ENCODE measurements at places on chromosomes 2 and 18.
A peak's percentile ranks its signal among the peaks of the same experiment; 100 is the strongest.

- no peak for DNase-seq
Observed at GRCh38 chr2:206936843-206937230, 2.5 kb upstream of the CPO start.

GRCh38 chr18:52222211-52222610 is 117.8 kb upstream of the DCC start:
- DNase-seq, result no peak

GRCh38 chr2:150856596-150857281 is 369.3 kb upstream of the RND3 start:
- no peak for DNase-seq

- DNase-seq, result no peak
Observed at GRCh38 chr2:98802344-98802743, 71.4 kb upstream of the MGAT4A start.

DNA sequence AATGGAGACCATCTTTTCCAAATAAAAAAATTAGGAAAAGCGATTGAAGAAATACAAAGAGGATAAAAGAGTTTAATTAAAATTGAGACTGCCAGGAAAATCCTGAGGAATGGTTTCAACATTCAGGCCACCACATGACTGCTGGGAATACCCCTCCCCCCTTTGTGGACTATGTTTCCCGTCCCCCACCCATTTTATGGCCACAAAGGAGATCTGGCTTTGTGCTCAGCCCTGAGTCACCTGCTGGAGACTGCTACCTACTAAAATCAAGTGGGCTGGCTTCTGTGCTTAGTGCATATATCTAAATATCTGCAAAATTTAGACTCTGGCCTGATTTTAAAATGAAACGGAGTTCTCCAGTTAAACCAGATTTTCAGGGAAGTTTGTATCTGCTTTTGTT is 10.1 kb downstream of the RND3 start:
- DNase-seq, result no peak

GRCh38 chr2:165558832-165559231 is 89.3 kb downstream of the CSRNP3 start:
- DNase-seq, result no peak

- DNase-seq, result no peak
Observed at GRCh38 chr2:209368914-209369313, 54.9 kb upstream of the MAP2 start.

GRCh38 chr2:74333896-74334586 is 9.2 kb downstream of the SLC4A5 start:
- DNase-seq, result no peak

GRCh38 chr18:36593001-36593400 is 235.8 kb downstream of the TPGS2 start:
- DNase-seq, result no peak

DNA sequence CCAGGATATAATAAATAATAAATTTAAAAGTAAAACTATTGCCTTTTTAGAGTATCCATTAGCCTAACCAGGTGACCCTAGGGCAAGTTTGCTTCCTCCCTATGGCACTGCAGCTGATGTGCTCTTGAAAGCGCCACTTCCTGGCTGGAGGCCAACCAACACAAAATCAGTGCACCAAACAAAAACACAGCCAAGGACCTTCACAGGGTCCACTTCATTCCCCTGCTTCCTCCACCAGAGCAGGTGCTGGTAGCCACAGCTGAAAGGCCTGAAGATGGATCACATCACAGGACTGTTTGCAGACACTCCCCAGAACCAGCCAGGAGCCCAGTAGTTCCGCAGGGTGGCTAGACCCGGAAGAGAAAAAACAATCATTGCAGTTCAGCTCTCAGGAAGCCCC is 108.8 kb downstream of the TWIST2 start:
- DNase-seq, result peak; percentile 29

GRCh38 chr2:26724784-26725520 is 32.4 kb downstream of the KCNK3 start:
- DNase-seq, result no peak

- no peak for DNase-seq
Observed at GRCh38 chr18:47077111-47077510, 41.7 kb upstream of the ELOA2 start.

DNA sequence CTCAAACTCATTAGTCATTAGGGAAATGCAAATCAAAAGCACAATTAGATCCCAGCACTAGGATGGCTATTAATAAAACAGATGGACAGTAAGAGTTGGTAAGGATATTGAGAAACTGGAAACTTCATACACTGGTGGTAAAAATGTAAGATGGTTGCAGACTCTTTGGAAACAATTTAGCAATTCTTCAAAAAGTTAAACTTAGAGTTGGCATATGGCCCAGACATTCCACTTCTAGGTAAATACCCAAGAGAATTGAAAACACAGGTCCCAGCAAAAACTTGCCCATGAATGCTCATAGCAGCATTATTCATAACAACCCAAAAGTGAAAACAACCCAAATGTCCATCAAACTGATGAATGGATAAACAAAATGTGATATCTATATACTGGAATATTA is 84.9 kb upstream of the ZFP36L2 start:
- no peak for DNase-seq

- DNase-seq, result no peak
Observed at GRCh38 chr2:177187631-177188312, 24.8 kb upstream of the HNRNPA3 start.

GRCh38 chr2:158567208-158567607 is 110.5 kb downstream of the PKP4 start:
- DNase-seq, result no peak

DNA sequence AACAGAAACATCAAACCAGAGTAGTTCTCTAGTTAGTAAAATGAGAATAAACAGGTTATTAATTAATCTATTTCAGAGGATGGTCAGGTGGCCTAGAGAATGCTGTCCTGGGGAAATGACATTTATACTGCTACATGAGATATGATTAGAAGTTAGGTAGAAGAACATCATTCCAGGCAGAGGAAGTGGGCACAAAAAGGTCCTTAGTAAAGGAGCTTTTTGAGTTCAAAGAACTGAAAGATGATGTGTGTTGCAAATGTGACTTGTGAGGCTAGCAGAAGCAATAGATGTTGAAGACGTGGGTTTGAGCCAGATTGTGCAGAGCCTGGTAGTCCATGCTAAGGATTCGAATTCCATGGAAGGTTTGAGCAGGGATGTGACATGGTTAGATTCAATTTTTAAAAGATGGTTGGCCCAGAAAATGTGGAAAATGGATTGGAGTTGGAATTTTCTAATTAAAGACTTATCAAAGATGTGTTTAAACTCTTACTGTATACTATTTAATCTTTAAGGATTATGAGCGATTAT is 34.2 kb downstream of the RAB10 start:
- DNase-seq, result no peak

DNA sequence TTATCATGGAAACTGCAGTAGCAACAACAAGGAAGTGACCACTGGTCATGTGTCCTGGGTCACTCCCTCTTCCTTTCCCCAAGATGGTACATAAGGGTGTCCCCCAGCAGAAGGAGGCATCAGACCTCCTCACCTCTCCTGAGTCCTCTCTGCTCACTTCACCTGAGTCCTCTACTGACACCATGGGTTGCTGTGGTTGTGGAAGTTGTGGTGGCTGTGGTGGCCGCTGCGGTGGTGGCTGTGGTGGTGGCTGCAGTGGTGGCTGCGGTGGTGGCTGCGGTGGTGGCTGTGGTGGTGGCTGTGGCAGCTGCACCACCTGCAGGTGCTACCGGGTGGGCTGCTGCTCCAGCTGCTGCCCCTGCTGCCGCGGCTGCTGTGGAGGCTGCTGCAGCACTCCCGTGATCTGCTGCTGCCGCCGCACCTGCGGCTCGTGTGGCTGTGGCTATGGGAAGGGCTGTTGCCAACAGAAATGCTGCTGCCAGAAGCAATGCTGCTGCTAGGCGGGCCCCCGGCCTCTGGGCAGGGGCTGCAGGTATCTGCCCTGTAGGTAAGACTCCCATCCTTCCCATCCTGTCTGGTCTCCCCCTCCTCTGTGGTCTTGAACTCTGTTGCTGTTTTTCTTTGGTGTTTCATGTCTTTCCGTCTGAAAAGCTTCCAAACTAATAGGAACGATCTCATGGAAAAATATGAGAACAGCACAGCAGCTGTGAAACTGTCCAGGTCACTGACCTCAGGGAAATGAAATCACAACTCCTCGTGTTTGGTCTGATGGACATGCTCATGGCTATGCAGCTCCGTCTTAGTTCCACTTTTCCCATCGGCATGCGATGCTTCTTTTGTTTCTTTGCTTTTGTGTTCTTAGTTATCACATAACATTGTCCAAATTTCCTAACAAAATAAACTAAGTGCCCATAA is at the start of gene SCYGR4:
TSS of gene SCYGR4 (plus strand) at position 183 of the 915 bp plus-strand sequence. CDS start at position 183, 0 bp downstream.
- DNase-seq, result no peak

DNA sequence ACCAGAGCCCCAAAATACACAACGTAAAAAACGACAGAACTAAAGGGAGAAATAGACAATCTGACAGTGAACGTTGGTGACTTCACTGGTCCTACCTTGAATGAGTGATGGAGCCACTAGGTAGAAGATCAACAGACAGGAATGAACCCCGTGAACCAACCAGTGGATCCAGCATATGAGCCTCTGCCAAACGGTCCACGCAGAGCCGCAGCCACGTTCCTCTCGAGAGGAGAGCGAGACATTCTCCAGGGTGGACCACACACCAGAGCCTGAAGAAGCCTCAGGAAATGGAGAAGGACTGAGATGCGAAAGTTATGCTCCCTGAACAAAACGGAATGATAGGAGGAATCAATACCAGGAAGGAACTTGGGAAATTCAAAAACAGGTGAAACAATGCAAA is 178.4 kb downstream of the RTP5 start:
- no peak for DNase-seq

GRCh38 chr2:232537499-232537898 is 2.0 kb upstream of the CHRNG start:
- DNase-seq, result no peak

GRCh38 chr2:68195096-68195495 is 37.4 kb downstream of the PNO1 start:
- DNase-seq, result no peak

- no peak for DNase-seq
Observed at GRCh38 chr2:11876889-11877288, 130.5 kb downstream of the LPIN1 start.

DNA sequence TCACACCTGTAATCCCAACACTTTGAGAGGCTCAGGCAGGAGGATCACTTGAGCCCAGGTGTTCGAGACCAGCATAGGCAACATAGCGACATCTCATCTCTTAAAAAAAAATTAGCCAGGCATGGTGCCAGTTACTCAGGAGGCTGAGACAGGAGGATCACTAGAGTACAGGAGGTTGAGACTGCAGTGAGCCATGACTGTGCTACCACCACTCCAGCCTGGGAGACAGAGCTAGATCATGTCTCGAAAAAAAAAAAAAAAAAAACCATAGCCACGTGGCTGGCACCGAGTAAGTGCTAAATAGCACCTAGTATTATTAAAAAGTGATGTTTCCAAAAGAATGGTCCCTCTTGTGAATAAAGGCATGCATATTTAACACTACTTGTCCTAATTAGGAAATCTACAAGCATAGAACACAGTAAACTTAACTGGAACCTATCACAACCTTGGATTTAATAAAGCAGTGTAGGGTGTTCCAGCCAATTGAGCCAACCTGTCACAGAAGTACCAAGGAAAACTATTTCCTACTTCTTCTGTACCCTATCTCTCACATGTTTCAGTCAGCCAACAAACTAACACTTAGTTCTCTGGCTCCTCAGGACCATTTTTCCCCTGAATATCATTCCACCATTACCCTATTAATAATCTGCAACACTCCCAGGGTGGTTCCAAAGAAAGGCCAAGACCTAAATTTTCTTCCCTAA is 8.8 kb downstream of the RAB1A start:
- DNase-seq, result no peak

DNA sequence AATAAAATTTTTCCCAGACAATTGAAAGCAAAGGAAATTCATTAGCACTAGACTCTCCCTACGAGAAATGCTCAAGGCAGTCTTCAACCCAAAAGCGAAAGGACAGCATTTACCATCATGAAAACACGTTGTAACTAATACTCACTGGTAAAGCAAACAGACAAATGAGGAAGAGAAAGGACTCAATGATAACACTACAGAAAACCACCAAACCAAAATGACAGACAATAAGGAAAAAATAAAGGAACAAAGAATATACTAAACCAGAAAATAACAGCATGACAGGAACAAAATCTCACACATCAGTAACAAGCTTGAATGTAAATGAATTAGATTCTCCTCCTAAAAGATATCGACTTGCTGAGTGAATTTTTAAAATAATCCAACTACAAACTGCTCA is 190.7 kb downstream of the NOL4 start:
- no peak for DNase-seq

DNA sequence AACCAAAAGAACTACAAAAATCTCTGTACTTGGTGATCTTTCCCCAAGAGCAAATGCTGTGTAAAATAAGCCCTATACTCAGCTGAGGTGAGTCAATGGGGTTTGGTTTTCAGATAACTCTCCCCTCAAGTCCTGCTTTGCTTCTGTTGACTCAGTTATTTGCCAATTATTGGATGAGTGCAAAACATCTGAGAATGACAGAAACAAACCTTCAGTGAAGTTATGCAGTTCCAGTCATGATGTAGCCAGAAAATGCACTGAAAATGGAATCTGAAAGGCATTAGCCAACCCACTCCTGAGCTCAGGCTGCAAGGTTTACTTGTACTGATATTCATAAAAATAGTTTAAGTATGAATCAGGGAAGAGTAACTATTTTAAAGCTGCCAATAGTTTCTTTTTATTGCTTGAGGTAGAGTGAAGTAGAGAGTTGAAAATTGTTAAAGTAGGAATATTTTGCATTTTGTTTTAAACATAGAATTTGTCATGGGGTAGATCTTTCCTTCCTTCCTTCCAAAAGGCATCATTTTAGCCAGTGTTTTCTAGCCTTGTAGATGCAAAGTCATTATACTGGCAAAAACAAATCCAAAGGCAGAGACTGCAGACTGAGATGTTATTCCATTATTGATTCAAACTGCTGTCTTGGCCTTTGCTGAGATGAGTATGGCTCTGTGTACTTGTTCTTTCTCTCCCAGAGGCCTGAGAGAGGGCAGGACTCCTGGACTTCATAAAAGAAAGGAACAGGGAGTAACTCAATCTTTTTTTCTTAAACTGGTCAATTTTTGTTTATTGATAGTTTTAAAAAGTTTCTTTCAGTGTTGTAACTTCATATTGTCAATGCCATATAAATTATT is 215.3 kb downstream of the RND3 start:
- DNase-seq, result no peak

GRCh38 chr2:169975221-169975620 is 148.0 kb downstream of the UBR3 start:
- DNase-seq, result no peak

- DNase-seq, result no peak
Observed at GRCh38 chr2:24592441-24593100, 101.5 kb downstream of the NCOA1 start.

GRCh38 chr18:65942854-65943253 is 192.0 kb downstream of the CDH7 start:
- DNase-seq, result no peak

- DNase-seq, result no peak
Observed at GRCh38 chr2:8306530-8307351, 375.1 kb upstream of the ID2 start.

GRCh38 chr2:174952607-174953006 is 52.6 kb downstream of the CHN1 start:
- DNase-seq, result peak; percentile 79
